Stimulated activated CD4-positive, alpha-beta T cell treated with anti-CD3 and anti-CD28 coated beads, Interleukin-2, amount 100 ng/mL, for 24 hours (primary cell): ENCODE measurements at places on chromosomes 6 and 20.

- DNase-seq, result no peak
These were observed 284.1 kb upstream of the PLN start for GRCh38 chr6:118263921-118264486.

GRCh38 chr6:21992178-21992967, 304.5 kb downstream of the PRL start:
- no peak for DNase-seq

DNA sequence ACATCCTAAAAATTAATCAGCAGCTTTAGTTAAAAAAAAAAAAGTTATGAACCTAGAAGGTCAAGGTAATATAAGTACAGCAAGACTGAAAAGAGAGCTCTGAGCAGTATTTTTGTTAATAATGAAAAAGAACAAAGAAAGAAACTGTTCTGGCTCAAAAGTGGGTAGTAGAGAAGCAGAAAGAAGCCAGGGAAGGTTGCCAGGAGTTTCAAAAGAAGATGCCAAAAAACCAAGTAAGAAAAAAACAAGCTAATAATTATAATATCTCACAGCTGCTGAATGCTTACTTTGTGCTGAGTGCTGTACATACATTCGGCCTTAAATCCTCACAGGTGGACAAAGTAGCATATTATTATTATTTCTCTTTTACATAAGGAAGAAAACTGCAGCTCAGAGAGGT, 31.9 kb downstream of the NRSN1 start:
- no peak for DNase-seq

DNA sequence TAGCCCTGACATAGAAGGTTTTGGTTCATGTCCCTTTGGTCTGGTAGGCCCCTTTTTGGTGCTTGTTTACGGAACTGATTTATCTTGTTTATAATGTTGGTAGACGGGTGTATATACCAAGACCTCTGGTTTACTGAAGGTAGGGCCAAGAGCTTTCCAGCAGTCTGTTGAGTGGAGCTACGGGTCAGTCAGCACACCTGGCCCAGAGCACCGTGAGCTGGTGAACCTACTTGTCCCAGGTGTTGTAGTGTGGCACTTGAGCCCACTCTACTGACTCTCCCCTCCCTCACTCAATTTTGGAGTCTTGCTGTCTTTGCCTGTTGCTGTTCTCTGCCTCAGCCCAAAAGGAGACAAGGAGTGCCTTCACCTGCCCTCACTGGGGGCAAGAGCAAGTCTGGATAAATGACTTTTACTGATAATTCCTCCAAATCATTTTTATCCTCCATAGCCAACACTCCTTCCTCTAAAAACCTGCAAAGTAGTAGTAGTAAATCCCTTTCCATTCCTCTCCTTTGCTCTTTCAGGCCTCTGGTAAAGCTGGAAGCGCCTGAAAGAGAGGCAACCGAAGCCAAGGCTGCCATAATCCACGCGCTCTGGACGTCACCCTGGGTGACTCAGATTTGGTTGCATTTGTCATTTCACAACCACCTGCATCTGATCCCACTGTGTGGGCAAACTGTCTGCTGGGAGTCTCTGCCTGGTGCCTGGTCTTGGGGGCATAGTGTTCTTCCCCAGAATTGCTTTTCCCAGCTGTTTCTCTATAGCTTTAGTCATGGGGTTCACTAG, 22.2 kb downstream of the RREB1 start:
- peak; percentile 55 for DNase-seq

GRCh38 chr20:36113566-36114250, 40.8 kb upstream of the EPB41L1 start:
- no peak for DNase-seq

DNA sequence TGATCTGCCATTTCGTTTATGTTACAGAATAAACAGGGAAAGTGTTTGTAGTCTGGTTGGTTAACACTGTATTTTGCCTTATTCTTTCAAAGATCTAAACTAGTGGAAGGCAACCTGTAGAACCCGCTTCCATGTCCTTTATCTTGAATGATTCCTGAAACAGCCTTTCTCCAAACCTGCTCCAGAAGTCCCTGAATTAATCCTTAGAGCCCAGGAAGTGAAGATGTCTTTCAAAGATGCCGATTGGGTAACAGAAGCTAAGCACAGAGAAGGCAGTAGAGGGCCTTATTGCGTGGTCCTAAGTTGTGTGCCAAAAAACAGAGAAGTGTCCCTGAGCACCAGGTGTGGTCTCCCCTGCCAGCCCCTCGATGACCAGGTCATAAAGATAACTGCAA, 19.2 kb upstream of the ZSCAN16 start:
- no peak for DNase-seq

DNA sequence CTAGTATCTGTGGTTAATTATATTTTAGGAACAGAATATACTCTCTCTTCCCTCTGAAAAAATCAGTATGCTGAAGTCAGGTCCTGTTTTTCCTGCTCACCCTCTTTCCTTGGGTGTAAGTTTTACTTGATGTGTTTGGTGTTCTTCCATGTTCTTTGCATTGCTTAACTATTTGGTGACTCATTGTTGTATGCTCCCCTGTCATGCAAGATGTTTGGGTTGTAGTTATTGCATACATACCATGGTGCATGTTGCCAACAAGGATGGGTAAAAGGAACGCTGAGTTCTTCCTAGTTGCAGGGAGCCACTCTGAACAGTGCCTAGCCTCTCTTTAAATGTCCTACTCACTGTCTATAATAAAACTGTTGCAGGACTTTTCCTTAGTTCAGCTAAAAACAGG, 207.9 kb upstream of the LAMP5 start:
- DNase-seq, result no peak

GRCh38 chr20:22414305-22414742, 170.0 kb downstream of the FOXA2 start:
- no peak for DNase-seq

GRCh38 chr6:90387826-90388225, 91.2 kb upstream of the BACH2 start:
- no peak for DNase-seq

GRCh38 chr20:25042531-25043498, 15.1 kb downstream of the ACSS1 start:
- DNase-seq, result peak; percentile 31

- DNase-seq, result no peak
These were observed 101.9 kb downstream of the FIG4 start for GRCh38 chr6:109793021-109793420.

- DNase-seq, result no peak
These were observed 17.8 kb upstream of the CCR6 start for GRCh38 chr6:167105060-167105459.

DNA sequence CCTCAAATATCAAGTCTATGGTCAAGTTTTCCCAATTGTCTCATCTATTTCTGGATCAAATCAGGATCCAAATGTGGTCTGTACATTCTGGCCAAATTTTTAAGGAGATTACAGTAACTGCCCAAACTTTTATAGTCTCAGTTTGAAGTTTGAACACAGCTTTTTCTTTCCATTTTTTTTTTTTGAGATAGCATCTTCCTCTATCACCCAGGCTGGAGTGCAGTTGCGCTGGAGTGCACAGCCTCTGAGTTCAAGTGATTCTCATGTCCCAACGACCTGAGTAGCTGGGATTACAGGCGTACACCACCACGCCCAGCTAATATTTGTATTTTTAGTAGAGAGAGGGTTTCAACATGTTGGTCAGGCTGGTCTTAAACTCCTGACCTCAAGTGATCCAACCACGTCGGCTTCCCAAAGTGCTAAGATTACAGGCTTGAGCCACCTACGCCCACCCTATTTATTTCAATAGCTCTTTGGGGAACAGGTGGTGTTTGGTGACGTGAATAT, 84.9 kb upstream of the CARMIL1 start:
- DNase-seq, result no peak

DNA sequence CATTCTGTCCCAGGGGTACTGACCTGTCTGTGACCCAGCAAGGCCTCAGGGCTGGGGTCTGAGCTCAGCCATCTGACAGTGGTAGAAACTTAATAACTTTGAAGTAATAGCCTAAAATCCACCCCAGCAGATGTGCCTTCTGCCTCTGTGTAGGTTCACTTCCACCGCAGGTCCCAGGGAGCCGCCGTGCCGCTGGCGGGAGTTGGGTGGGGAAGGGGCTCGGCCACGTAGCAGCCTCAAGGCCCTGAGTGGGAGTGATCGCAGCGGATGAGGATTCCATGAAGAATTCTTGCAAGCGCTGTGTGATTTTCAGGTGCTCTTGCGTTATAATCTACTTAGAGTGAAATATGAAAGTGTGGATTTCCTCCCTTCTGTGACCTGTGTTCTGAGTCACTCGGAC, 163.7 kb downstream of the DTNBP1 start:
- DNase-seq, result no peak

DNA sequence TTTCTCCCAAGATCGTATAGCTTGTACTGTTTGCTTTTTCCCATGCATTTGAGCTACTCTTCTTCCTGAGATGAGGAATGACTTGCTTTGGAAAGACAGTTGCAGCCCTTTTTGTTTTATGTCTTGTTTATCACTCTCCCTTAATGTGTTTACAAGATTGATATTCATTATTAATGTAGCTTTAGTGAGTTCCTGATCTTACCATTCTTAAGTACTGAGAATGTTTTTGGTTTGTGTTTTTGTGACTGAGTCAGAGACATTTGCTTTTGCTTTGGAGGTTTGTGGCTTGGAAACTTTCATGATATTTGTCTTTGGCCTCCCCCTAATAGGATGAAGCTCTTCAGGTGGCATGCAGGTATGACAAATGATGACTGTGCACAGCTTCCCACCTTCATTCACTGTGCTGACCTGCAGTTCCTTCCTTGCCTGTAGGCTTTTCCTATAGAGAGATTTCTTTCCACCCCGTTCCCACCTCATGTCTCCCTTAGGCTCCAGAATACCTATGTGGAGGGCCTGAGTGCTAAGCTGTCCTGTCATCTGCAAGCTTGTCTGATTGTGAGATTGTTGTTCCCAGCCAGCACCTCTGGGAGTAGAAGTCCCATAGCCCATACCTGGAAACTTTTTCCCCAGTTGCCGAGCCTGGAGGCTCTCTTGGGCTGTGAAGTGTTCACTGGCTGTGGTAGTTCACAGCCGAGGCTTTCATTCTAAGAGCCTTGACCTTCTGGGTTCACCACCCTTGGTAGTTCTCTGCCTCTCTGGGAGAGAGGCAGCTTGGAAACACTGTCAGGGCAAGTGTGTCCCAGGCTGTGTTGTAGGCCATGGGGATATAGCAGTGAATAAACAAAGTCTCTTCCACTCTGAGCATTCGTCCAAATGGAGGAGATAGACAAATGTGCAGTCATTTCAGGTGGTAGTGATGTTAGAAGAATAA, 27.1 kb downstream of the CDS2 start:
- DNase-seq, result no peak

- no peak for DNase-seq
These were observed 37.1 kb downstream of the DHX35 start for GRCh38 chr20:38999217-38999616.

DNA sequence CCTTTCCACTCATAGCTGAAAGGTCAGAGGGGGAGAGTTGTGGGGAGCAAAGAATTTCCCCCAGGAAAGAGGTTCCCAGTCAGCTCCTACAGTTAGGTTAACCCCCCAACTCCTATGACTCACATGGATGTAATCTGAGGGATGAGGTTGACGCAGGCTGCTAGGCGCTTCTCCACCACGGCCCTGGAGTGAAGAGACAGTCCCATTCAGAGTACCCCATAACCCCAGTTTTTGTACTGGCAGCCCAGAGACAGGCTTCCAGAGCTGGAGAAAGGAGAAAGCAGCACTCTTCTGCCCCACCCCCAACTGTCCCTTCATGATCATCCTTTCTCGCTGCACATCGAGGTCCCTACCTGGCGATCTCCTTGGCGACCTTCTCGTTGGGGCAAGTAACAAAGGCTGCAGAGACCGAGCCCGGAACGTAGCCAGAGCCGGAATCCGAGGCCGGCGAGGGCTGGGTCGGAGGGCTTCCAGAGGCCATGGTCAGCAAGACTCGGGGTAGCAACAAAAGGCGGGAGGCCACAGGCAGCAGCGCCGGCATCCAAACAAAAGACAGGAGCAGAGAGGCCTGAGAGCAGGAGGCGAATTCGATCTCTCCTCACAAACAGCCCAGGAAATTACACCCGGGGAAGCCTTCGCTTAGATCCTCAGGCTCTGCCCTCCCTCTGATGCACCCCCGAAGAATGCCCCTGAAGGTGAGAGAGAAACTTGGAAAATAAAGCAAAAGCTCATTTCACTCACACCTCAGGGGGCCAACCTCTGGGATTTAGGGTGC, 592 bp downstream of the CUTA start:
- DNase-seq, result no peak

- DNase-seq, result no peak
These were observed 313.9 kb downstream of the THBS2 start for GRCh38 chr6:168939796-168940195.

- DNase-seq, result no peak
These were observed 488.5 kb upstream of the BTBD3 start for GRCh38 chr20:11429168-11429567.

DNA sequence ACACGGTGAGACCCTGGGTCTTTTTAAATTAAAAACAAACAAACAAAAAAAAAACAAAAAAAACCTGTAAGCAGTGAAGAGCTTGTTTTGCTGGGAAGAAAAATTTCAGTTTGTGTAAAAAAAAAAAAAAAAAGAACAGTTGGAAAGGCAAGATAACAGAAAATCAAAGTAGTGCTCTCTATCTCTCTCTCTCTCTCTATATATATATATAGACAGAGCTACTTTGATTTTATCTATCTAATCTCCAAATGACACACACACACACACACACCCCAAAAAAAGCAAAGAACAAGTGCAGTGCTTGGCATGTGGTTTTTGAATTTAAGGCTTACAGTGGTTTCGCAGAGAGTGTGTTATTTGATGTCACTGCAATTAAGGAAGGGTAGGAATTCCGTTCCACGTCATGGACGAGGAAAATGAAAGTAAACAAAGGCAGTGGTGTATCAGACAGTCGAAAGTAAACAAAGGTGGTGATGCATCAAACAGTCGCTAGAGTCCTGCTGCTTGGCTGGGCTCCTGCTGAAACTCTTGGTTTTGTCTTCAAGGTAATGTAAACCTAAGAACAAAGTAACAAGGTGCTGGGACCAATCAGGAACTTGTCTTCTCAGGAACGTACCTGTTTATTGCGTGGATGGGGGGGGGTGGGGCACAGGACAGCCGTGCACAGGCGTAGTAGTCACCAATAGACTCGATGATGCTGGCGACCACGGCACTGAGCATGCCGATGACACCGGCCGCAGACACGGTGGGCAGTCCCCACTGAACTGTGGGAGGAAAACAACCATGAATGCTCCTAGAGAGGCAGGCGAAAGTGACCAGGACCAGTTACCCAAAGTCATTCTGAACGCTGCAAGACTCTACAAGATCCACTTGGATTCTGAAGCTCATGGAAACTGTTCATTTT, 131.8 kb downstream of the SLC23A2 start:
- DNase-seq, result no peak

DNA sequence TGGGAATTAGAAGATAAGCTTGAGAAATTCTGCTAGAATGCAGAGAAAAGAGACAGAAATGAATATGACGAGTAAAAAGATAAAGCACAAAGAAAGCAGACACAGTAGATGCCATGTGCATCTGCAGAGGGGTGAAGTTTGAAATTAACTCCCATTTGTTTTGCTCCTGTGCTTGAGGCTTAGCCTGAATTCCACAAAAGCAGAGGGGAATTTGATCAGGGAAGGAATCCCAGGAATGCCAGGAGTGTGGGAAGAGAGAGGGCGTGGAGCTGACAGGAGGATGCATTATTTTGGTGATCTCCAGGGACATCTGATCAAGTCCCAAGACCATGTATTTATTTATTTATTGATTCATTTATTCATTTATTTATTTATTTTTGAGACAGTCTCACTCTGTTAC, 55.6 kb downstream of the SLC22A1 start:
- DNase-seq, result no peak

- DNase-seq, result no peak
These were observed 65.5 kb upstream of the GCM1 start for GRCh38 chr6:53214172-53214571.
